ENCODE measurements at places on chromosomes 1 and 21.

- no peak for DNase-seq
These were observed 135.9 kb upstream of the HMCN1 start for GRCh38 chr1:185598332-185598731.

DNA sequence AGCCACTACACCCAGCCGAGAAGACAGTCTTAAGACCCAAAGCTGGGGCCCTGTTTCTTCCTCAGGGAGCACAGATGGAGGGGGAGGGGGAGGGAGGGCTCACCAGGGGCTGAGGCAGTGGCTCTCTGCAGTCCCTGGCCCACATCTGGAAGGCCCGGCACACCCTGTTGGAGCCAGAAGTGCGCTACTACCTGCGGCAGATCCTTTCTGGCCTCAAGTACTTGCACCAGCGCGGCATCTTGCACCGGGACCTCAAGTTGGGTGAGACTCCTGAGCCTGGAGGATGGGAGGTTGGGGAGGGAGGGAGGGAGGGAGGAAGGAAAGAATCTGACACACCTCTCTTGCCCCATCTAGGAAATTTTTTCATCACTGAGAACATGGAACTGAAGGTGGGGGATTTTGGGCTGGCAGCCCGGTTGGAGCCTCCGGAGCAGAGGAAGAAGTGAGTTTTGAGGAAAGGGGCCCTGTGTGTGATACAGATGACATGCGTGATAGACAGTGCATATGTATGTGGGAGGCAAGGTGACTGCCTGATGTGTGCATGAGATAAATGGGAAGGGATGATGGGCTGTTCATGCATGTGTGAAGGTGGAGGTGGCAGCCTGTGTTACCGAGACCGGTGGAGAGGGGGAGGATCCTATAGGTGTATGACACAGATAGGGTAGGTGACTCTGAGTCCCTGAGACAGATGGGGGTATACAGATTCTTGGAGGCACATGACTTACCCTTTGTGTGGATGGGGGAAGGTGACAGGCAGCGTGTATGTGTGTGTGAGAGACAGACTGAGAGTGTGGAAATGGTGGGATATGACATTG lies 1.5 kb downstream of the PLK3 start:
- no peak for DNase-seq

- no peak for DNase-seq
These were observed 28.7 kb downstream of the LYST start for GRCh38 chr1:235838021-235838420.

GRCh38 chr1:1357871-1358432 lies 403 bp downstream of the MXRA8 start:
- DNase-seq, result no peak

DNA sequence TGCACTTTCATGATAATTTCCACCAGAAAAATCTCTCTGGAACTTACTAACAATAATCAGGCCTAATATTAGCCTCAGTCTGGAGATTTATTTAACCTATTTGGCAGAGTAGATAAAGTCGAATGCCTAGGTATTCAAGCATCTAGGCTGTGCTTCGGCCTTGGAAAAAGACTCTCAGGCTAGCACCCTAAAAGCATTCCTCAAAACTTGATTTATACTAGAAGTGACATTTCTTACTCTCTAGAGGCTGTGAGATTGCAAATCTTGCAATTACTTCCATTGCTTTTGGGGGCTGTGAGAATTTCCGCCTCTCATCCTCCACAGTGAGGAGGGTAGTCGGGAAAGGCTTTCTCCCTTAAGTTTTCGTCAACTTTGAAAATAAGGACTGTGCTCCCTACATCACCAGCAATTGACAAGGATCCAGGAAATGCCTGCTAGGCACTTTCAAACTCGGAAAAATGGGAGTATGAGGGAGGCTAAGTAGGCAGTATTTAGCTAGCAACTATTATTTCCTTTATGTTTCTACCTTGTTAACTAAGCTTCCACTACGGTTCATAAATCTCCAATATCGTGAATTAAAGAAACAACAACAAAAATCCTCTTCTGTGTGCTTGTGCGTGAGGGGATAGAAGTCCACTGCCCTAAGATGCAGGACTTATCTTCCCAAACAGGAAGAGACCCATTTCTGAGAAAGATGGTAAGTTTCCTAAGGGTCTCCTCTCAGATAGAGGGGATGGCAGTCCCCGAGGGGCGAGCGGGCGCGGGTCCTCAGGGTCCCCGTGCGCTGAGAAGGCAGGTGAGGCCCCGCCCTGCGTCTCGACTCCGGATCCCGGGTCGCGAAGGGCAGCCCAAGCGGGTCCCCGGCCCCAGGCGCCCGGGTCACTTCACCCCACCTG lies 1.1 kb upstream of the LMO4 start:
- no peak for DNase-seq

- peak; percentile 83 for DNase-seq
These were observed 78.4 kb upstream of the LRRN2 start for GRCh38 chr1:204763773-204764427.

GRCh38 chr1:85245891-85246290 lies 13.6 kb downstream of the C1orf52 start:
- DNase-seq, result no peak

- DNase-seq, result no peak
These were observed 14.9 kb upstream of the VPS26C start for GRCh38 chr21:37281993-37282392.

DNA sequence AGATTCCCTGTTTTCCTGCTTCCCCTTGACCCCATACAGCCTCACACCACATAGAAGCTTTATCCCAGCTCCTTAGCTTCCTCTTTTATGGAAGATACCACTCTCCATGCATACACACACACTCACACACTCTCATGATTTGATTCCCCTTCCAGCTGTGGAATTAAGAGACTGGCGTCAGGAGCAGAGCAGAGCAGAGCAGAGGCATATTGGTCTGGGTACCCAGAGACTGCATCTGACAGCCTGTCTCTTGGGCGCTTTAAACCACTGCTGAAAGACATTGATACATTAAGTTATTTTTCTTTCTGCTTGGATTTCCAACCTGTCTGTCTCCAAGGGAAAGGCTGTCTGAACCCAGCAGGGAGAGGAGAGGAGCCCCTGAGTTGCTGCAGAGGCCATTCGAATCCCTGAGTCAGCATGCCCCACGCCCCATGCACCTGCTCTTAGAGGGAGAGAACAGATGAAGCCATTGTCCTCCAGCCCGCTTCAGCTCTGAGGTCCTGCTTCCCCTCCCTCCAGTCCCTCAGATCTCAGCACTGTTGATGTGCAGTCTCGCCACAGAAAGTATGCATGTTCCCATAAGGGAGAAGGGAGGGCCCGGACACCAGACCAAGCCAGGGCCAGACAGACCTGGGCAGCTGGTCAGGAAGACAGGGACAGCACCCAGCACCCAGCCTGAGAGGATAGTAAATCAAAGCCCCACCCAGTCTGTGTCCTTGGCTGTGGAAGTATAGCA lies 66.7 kb upstream of the GJB5 start:
- no peak for DNase-seq

- no peak for DNase-seq
These were observed 321.3 kb upstream of the USP24 start for GRCh38 chr1:55536545-55536865.

GRCh38 chr1:54581621-54582035 lies 33.6 kb downstream of the ACOT11 start:
- DNase-seq, result no peak

Data from NCI-H2081 (cell line).